Fibroblast of skin of abdomen (primary cell): ENCODE measurements at places on chromosomes 13 and 19.

DNA sequence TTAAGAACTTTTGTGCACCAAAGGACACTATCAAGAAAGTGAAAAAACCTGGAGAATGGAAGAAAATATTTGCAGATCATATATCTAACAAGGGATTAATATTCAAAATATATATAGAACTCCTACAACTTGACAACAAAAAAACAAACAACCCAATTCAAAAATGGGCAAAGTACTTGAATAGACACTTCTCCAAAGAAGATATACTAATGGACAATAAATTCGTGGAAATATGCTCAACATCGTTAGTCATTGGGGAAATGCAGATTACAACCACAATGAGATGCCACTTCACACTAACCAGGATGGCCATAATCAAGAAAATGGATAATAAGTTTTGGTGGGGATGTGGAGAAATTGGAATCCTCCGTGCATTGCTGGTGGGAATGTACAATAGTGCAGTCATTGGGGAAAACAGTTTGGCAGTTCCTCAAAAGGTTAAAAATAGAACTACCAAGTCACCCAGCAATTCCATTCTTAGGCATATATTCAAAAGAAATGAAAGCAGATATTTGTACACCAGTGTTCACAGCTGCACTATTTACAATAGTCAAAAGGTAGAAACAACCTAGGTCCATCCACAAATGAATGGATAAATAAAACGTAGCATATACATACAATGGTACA, 2.2 kb upstream of the LSR start:
- DNase-seq: no peak

DNA sequence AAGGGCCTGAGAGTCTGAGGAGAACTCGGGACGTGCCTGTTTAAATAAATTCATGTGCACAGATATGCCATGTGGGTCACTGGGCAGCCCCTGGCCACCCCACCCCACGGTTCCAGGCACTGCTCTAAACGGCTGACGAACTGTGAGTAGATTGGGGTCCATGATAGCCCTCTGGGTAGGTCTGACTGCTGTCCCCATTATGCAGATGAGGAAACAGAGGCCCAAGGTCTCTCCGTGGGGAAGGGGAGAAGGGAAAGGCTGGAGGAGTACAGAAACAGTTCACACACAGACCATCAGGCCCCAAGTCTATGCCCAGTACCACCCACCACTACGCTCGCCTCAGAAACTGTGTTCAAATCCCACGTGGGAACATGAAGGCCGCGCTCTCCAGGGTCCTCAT, 14.1 kb downstream of the ZNF787 start:
- DNase-seq: no peak

- no peak for DNase-seq
Observed at GRCh38 chr19:16612636-16613035, 15.4 kb downstream of the MED26 start.

DNA sequence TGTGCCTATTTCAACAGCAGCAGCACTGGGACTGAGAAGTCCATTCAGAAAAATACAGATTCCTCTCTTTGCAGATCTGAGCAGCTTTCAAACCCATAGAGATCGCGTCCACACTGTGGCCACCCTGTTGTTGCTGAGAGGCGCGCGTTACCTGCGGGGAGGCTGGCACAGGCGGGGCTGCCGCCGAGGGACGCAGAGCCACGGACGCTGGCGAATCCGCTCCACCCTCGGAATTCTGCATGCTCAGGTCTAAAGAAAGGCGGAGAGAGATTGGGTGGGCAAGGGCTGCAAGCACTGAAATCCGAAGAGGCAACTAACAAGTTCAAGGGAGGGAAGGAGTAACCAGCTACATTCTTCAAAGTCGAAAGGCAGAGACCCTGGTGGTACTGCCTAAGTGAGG, 63.0 kb downstream of the RFX2 start:
- DNase-seq: no peak

DNA sequence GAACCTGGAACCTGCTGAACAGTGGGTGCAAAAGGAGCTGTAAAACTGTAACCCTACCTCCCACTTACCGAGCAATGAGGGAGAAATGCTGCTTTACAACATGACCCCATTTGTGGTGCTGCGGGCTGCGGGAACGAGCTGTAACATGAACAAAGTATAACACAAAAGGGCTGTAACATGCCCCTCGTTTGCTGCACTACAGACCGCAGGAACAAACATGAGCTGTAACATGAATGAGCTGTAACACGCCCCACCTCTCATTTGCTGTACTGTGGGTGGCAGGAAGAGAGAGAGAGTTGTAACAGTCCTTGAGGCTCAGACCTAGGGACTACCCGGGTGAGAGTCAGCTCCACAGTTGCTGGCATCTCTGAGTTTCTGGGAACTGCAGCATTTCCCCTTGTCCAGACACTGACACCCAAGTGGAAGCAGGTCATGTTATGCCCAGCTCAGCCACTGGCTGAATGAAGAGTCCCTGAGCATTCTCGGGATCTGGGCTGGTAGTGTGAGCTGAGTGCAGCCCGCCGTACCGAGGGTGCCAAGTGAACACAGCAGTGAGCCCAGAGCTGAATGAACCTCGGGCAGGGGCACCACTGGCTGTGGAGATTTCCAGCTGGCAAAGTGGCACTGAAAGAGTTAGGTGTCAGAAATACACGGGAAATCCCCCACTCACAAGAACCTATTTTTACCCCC, 1385.3 kb upstream of the SPRY2 start:
- DNase-seq: no peak

DNA sequence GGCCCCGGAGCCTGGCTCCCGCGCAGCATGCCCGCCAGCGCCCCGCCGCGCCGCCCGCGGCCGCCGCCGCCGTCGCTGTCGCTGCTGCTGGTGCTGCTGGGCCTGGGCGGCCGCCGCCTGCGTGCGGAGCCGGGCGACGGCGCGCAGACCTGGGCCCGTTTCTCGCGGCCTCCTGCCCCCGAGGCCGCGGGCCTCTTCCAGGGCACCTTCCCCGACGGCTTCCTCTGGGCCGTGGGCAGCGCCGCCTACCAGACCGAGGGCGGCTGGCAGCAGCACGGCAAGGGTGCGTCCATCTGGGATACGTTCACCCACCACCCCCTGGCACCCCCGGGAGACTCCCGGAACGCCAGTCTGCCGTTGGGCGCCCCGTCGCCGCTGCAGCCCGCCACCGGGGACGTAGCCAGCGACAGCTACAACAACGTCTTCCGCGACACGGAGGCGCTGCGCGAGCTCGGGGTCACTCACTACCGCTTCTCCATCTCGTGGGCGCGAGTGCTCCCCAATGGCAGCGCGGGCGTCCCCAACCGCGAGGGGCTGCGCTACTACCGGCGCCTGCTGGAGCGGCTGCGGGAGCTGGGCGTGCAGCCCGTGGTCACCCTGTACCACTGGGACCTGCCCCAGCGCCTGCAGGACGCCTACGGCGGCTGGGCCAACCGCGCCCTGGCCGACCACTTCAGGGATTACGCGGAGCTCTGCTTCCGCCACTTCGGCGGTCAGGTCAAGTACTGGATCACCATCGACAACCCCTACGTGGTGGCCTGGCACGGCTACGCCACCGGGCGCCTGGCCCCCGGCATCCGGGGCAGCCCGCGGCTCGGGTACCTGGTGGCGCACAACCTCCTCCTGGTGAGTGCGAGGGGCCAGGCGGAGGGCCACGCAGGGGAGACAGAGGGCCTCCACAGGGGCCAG, at the start of gene KL:
KL (plus strand) TSS at position 10 of the 909 bp plus-strand sequence; CDS start at position 28, 18 bp downstream.
- no peak for DNase-seq

- peak; percentile 61 for DNase-seq
Observed at GRCh38 chr19:873084-873483, 13.6 kb downstream of the CFD start.

DNA sequence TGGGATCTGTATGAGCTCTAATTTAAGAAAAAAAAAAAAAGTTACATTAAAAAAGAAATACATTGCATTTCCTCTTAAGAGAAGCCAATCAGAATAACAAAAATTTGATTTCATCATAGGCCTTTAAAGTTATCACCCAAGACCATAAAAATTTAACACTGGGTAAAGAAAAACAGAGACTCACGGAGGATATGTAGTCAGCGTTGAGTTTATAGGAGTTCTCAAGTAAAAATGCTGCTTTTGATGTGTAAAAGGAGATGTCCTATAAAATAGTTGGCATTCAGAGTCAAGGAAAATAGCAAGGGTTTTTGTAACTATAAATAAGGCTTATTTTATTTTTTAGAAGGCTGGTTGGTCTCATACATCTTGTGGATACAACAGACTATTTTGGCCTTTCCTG, 191.1 kb downstream of the EFNB2 start:
- no peak for DNase-seq

DNA sequence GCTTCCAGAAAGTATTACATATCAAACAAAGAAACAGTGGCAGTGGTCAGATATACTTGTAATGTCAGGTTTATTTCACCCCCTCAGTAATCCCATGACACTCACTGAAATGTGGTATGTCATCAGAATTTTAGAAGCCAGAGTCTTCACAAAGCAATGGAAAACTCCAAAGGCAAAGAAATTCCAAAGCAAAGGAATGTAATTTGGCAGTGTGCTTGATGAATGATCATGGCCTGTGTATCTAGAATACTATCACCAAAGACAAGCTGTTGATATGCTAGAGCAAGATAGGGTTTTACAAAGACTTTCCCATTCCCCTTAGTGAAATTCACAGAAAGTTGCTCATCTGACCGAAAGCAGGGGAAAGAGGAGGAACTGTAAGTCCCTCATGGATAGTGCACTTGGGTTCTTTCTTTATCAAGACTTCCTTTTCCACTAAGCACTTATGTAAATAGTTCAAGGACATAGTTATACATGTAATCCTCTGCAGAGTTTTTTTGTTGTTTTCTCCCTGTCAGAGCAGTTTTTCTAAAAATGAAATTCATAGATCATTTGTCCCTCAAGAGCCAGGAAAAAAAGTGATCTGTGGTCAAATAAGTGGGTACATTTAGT, 243.4 kb downstream of the NHLRC3 start:
- DNase-seq: peak; percentile 36

- DNase-seq: no peak
Observed at GRCh38 chr13:29935309-29935981, 85.0 kb upstream of the UBL3 start.

DNA sequence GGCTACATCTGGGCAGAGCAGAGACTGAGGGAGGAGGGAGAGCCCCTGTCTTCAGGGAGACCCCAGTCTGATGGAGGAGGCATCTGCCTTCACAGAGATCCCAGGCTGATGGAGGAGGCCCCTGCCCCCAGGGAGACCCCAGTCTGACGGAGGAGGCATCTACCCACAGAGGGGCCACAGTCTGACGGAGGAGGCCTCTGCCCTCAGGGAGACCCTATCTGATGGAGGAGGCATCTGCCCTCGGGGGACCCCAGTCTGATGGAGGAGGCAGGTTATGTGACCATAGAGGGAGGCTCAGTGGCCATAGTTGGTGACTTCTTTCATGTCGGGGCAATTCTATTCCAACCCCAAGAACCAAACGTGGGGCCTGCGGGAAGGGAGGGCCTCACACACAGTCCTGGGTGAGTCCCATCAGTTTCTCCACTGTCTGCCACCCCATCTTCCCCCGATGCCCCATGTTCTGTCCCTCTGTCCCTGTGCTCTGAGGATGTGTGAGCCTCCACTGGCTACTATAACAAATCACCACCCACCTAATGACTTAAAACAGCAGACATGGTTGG, 14.3 kb downstream of the MISP start:
- no peak for DNase-seq

DNA sequence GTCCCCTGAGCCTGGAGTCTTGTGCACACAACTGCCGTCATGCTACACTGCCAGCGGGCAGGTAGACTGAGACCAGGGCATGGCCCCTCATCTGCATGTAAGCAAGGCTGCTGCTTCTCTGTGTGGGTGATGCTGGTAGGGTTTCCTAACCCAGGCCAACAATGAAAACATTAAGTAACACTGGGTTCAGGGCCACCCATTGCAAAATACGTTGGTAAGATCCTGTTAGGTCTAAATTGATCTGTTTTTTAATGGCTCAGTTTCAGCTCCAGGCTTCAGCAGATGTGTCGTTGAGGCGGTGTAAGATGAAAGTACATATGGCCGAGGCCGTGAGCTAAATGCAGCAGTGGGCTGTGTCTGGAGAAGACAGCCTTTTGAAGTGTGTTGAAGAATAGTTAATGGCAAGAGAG, 383.4 kb downstream of the IRS2 start:
- DNase-seq: no peak

- peak; percentile 90 for DNase-seq
Observed at GRCh38 chr19:2469102-2469914, 6.6 kb upstream of the GADD45B start.

DNA sequence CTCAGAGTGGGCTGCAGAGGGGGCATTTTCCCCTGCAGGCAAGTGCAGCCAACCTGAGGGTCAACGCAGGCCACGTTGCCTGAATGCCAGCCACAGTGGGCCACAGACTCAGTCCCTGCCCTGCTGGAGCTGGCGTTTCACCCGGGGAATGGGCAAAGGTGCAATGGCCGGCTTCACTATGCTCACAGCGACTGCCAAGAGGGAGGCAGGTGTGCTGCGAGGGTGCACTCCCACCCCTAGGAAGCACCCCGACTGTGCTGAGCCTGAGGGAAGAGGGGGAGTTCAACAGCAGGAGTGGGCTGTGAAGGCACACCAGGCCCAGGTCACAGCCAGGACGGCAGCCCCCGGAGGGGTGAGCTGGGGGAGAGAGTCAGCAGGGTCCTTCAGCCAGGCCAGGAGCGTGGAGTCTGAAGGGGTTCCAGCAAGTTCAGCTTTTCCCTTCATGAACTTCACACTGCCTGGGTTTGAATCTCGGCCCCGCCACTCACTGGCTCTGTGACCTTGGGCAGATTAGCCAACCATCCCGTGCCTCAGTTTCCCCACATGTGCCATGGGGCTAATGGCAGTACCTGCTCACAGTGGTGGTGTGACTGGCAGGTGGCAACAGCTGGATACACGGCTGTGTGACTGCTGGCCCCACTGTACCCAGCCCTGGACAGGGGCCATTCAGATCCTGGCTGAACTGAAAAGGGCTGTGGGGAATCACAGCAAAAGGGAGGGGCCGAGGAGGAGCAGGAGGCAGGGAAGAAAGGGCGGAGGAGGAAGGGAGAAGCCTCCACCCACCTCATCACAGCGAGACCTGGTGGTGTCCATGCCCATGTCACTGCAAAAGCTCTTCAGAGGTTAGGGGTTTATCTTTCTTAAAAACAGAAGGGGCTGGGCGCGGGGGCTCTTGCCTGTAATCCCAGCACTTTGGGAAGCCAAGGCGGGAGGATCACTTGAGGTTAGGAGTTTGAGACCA, 7.6 kb downstream of the TRAPPC6A start:
- DNase-seq: no peak

- peak; percentile 72 for DNase-seq
Observed at GRCh38 chr13:46551410-46552302, 1.3 kb upstream of the LRCH1 start.

DNA sequence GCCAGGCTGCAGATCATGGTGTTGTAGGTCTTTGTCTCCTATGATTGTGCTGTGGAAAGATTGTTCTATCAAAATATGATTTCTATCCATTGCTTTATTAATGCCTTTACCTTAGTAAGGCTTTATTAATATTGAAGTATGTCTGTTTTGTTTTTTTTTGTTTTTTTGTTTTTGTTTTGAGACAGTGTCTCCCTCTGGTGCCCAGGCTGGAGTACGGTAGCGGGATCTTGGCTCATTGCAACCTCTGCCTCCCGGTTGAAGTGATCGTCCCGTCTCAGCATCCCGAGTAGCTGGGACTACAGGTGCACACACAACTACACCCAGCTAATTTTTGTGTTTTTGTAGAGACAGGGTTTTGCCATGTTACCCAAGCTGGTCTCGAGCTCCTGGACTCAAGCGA, 7.7 kb downstream of the IRGC start:
- DNase-seq: no peak
